ENCODE measurements at places on chromosomes 2 and 18.
A peak's percentile ranks its signal among the peaks of the same experiment; 100 is the strongest.

DNA sequence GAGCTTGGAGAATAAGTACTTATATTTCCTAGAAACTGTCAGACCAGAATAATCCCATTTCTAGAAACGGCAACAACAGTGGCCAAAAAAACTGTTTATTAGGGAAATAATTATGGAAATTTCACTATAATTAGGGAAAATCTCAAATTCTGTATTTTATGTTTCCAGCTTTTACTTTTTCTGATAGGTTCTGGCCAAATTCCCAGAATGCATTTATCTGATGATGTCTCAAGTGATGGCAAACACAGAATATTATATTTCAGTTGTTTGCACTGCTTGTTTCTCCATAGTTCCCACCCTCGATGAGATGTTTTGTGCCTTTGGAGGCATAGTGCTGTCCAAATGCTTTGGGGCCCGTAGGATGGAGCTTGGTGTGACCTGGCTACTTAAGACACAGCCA, 66.9 kb downstream of the AFF3 start:
- no peak for DNase-seq

- no peak for DNase-seq
These were observed 18.2 kb downstream of the LYPD6B start for GRCh38 chr2:149056541-149057255.

DNA sequence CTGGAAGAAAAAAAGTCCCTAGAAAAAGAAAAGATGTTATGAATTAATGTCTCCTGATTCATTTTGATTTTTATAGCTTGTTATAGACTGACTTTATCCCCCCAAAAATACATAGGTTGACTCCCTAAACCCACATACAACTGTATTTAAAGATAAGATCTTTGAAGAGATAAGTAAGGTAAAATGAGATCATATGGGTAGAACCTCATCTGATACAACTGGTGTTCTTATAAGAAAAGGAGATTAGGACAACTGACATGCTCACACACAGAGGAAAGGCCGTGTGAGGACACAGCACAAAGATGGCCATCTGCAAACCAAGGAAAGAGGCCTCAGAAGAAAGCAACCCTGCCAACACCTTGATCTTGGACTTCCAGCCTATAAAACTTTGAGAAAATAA, 117.5 kb downstream of the CD226 start:
- DNase-seq, result no peak

- DNase-seq, result no peak
These were observed 207.5 kb downstream of the STK39 start for GRCh38 chr2:168039881-168040280.

DNA sequence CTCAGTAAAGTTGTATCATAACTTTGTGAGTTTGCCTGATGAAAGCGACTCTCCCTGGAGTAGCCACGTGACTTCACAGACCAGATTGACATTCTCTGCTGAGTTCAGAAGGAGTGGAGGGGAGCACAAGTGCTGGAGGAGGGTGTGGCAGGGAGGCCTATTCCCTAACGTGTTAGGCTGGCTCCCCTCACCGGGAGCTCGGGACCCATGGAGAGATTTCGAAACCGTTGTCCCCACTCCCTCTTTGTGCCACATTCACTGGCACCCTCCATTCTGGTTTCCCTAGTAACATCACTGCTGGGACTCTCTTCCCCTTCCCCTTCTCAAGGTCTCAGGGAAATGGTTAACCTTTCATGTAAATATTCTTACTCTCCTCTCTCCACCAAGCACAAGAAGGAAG, 279.9 kb downstream of the ALPK2 start:
- DNase-seq, result no peak

- DNase-seq, result peak; percentile 72
These were observed 1.0 kb downstream of the PDCD1 start for GRCh38 chr2:241857572-241858121.

- no peak for DNase-seq
These were observed 81.3 kb downstream of the NEURL3 start for GRCh38 chr2:96423828-96424227.

DNA sequence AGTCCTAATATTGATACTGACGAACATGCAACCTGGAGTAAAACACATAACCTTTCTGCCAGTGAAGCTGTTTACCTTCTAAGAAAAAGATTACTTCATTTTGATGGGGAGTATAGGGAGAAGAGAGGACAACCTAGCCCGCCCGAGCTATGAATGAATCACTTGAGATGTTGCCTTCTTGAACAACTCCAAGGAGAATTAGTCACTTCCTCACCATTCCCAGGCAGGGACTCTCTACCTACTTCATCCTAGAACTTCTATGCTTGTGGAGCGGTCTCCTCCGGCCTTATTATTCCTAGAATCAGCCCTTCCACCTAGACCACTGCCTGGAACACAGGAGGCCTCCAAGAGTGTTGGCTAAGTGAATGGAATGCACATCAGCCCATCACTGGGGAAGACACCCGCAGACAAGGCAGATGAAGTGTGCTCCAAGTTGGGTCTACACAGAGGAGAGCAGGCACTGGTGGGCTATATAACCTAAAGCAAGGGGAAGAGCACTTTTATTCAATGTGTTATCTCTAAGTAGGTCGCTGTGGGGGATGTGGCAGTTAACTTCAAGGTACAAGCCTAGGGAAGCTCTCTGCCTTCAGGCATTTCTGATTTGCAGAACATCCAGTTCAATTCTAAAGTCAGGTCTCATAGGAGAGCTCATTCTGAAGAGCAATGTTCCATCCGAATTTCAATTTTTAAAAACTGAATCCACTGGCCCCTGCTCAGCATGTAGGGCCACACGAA, 57.4 kb downstream of the STK39 start:
- no peak for DNase-seq

GRCh38 chr18:43794363-43794762, 517.1 kb upstream of the SYT4 start:
- DNase-seq, result no peak

DNA sequence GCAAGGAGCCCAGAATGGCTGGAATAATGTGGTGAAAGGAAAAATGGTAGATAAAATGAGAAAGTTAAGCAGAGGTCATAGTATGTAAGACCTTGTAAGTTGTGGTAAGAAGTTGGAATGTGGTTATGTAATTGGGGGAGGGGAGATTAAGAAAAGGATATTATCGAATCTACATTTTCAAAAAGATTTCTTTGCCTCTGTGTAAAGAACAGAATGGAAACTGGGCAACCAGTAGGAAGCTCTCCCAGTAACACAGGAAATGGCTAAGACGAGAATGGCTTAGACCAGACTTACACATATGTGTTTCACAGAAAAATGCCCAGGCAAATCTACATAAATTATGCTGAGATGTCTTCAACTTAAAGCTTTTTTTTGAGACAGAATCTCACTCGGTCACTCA, 13.2 kb downstream of the MEMO1 start:
- no peak for DNase-seq

GRCh38 chr2:140701726-140702125, 1429.1 kb downstream of the LRP1B start:
- no peak for DNase-seq

- no peak for DNase-seq
These were observed 67.3 kb downstream of the RHBDD1 start for GRCh38 chr2:226903179-226903578.

- DNase-seq, result peak; percentile 88
These were observed 16.3 kb downstream of the SLC3A1 start for GRCh38 chr2:44291281-44292248.

DNA sequence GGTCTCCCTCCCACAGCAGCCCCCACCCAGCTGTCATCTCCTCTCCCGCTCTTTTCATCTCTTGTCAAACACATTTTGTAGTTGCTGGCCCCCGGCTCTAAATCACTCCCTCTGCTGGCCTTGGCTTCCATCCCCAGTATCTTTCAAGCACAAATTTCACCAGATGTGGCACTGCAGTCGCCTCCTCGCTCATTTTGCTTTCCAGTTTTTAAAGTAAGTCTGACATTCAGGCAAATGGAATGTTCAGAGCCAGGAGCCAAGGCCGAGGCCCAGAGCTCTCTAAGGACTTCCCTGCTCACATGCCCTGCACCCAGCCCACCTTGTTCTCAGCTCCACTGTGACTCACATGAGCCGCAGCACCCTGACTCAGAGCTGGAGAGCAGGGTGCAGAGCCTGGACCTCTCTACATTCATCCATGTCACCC, 158.4 kb downstream of the GALNT14 start:
- no peak for DNase-seq

- no peak for DNase-seq
These were observed 22.7 kb downstream of the DPYSL5 start for GRCh38 chr2:26870585-26871095.

GRCh38 chr18:845152-845819, 33.2 kb upstream of the YES1 start:
- DNase-seq, result no peak

GRCh38 chr2:103773884-103774283, 1012.1 kb downstream of the TMEM182 start:
- no peak for DNase-seq

DNA sequence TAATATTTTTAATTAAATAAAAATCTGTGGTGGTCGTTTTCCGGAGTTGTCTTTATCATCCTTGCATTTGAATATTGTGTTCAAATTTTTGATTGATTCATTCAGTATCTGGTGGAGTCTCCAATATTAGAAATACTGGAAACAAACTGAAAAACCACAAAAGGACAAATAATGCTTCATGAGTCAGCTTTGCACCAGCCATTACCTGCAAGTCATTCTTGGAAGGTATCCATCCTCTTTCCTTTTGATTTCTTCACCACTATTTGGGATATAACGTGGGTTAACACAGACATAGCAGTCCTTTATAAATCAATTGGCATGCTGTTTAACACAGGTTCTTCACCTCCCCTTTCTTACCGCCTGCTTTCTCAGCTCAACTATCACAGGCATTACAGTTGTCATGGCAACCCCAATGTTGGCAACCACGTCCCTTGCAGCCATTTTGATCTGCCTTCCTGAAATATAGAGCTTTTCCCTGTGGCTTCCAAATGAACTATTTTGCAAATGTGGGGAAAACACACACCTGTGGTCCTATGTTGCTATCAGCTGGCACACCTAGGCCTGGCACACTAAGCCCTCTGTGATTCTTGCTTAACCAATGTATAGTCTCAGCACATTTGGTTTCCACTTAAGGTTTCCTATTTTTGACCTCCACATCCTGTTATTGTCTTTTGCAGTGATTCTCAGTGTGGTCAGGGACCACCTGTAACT, 6.5 kb downstream of the CTLA4 start:
- no peak for DNase-seq

- no peak for DNase-seq
These were observed 29.7 kb downstream of the CNDP1 start for GRCh38 chr18:74563999-74564398.

- no peak for DNase-seq
These were observed 13.4 kb downstream of the CNOT9 start for GRCh38 chr2:218582076-218582475.

- no peak for DNase-seq
These were observed 19.6 kb upstream of the LRP1B start for GRCh38 chr2:142150453-142150852.

DNA sequence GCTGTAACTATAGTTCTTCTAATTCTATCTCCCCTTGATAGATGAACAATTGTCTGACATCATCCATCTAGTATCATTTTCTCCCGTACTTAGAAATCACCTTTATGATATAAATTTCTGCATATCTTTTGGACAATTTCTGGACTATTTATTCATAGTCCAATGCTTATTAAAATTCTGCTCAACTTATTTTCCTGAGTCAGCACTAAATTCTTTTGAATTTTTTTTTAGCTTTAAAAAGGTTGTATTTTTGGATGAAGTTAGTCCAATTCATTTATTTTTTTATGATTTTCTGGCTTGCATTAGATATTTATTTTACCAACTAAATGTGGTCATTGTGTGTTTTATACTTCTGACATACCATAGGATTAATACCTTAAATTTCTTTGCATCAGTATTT, 538.5 kb upstream of the DCC start:
- no peak for DNase-seq

GRCh38 chr18:72235422-72235821, 308.7 kb downstream of the CBLN2 start:
- DNase-seq, result no peak

DNA sequence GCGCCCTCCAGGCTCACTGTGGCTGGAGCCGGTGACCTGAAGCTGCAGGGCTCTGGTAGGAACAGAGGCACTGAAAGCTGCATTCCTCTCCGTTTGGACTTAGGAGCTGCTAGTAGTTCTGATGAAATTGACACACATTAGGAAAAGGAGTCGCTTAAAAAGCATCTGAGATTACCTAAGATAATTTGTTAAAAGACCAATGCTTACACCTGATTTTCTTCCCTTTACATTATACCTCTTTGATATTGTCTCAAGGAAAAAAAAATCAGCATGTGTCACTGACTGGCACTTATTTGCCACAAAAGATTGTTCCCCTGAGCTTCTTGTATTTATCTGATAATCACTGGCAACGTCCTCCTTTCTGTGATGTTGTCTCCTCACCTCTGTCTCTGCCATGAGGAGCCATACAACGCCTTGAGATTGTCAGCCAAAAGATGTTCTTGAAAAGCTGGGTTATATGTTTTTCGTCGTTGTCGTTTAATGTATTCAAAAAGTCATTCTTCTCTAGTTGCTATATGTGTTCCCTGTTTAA, 618 bp upstream of the CHN1 start:
- no peak for DNase-seq

DNA sequence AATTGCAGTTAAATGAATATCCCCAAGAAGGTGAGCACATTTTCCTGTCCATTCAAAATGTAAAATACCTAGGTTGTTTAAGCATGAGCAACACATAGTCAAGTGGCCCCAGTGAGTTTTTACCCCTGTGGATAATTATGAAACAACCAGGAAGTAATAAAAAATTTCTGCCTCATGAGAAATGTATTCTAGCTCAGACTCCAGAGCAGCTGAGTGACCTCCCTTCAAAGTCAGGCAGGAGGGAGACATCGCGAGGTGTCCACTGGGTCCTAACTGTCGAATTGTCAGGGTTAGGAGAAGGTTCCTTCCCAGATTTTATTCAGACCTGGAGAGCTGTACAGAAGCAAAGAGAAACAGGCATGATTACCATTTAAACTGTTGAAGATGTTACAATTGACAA, 416.6 kb upstream of the SMIM21 start:
- no peak for DNase-seq

DNA sequence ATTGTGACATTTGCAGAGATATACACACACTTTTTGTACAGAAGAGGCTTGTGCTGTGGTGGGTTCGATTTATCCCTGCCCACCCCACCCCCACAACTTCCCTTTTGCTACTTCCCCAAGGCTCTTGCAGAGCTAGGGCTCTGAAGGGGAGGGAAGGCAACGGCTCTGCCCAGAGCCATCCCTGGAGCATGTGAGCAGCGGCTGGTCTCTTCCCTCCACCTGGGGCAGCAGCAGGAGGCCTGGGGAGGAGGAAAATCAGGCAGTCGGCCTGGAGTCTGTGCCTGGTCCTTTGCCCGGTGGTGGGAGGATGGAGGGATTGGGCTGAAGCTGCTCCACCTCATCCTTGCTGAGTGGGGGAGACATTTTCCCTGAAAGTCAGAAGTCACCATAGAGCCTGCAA, 40.0 kb downstream of the STEAP3 start:
- DNase-seq, result no peak

DNA sequence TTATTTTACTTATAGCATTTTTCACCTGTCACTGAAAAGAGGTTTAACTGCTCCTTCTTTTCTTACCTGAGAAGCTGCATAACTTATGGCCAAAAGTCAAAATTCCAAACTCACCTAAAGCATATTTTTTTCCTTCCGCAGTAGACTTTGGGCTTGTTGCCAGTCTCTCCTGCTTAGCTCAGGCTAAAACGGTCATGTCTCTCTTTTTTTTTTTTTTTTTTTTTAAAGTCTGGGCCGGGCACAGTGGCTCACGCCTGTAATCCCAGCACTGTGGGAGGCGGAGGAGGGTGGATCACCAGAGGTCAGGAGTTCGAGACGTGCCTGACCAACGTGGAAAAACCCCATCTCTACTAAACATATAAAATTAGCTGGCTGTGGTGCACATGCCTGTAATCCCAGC, 113.5 kb downstream of the RTN4 start:
- DNase-seq, result no peak

Measured in kidney (tissue), 22 donors.